ENCODE measurements at places on chromosomes 1 and 21.

DNA sequence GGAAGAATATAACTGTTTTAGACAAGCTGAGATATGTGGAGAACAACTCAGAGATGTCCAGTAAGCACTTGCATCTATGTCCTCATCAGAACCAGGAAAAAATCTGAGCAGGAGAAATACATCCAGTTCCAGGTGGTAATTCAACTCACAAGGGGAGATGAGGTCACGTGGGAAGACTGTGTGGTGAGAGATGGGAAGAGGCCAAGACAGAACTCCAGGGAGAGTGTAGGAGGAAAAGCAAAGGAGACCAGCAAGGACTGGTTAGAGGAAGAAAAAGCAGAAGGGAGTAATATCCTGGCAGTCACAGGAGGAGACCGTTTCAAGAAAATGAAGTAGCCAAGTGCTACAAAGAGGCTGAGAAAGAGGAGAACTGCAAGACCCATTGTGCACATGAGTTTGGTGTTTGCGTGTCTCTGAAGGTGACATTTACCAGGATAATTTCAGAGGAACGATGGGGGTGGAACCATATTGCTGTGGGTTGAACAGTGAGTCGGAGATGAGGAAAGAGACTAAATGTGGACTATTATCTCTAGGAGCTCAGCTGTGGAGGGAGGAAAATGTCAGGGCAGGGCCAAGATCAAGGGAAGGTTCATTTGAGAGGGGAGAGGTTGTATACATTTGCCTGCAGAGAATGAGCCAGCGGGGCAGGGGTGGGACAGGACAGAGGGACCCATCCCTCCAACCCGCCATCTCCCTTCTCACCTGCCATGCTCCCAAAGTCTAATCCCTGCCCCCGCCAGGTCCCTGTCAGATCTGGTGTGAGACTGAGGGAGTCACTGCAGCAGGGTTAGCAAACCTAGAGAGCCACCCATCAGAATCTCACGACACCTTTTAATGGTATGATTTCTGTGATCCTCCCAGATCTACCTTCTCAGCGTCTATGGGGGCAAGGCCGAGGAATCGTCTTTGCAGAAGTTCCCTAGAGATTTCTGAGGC lies 24.9 kb downstream of the SUSD4 start:
- no peak for DNase-seq

DNA sequence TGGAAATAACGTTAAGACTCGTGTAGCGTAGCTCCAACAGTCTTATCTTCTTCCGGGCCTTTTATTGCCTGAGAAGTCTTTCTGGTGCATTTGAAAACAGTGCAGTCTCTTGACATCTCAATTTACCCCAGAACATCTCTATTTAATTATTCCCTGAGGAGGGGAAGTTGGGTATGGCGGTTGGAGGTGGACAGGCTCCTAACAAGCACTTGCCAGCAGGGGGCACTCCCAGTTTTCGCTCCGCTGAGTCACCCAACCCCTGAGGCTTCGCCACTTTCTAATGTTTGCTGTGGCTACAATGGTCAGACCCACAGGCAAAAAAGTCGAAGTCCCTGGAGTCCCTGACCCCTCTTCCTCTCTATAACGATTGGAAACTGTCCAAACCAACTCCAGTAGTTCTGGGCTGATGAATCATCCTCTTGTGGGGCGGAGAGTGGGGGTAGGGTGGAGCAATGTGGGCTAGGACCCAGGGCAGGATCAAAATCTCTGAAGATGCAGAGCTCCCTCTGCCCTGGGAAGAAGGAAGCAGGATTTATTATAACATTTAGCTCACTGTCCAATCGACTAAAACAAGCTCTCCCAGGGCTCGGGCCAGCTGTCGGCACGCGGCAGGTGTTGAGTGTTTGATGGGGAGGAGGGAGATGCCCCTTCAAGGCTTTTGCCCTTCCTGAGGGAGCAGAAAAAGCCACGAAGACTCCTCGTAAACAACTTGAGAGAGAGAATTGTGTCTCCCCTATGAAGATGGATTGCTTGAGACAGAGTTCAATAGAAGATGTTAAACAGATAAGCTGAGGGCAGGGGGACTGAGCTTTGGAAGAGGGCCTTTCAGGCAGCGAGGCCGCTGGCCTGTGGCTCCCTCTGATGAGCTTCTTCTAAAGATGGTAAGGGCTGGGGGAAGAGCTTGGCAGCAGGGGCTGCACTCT lies 85.7 kb downstream of the BRINP2 start:
- DNase-seq = no peak

DNA sequence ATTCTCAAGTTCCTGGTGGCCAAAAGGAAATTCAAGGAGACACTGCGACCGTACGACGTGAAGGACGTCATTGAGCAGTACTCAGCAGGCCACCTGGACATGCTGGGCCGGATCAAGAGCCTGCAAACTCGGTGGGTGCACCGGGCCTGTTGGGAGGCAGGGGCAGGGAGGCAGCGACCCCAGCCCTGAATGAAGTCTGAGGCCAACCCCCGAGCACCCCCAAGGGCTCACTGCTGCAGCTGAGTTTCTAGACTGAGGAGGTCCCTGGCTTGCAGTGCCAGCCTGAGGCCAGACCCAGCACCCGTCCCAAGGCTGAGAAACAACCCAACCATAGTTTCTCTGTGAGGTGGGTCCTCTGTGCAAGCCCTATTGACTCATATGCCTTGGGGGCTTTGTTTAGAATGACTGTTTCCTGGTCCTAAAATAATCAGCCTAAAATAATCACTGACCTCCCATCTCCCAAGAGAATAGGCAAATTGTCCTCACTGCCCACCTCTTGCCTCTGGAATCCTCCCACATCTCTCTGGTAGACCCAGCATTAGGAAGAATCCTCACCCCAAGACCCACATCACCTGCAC lies 27.1 kb downstream of the CITED4 start:
- DNase-seq = no peak

DNA sequence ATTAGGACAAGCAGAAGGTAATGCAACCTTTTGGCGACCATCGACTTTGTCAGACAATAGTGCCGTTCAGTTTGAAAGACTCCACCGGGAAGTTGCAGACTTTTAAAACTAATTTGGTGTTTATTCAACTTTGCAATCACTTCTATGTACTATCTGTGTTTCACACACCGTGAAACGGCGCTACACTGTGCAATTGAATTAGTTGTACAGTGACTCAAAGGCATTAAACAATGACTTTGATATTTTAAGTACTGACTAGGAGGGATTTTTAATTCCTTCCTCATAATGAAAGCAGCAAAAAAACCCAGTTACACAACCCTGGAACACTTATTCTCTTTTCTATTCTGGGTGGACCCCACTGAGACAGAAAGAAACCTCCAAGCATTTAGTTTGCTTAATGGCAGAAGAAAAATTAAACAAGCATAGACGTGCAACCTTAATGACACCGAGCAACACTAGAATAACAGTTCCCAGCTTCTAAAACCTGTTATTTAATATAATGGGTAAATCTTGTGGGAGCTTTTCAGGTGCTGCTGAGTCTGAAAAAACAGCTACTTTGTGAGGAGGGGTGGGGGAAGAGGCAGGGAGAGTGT lies 176.8 kb downstream of the LMO4 start:
- no peak for DNase-seq

GRCh38 chr1:181087400-181087901 lies 1.0 kb upstream of the IER5 start:
- DNase-seq = no peak

DNA sequence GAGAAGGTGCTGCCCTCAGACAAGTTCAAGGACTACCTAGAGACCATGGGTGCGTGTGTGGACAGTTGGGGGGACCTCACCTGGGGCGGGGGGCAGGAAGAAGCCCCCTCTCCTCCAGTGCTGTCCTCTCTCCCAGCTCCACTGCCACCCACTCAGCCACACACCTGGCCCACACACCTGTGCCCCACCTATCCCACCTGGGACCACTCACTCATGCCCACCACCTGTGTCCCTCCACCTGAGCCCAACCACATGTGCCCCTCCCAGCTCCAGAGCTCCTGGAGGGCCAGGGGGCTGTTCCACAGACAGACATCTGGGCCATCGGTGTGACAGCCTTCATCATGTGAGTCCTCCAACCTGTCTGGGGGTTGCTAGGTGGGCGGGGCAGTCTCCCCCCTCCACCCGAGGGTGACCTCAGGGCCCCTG lies 29.0 kb downstream of the TRIM11 start:
- no peak for DNase-seq

- DNase-seq = no peak
Observed at GRCh38 chr1:223341121-223341520, 22.9 kb downstream of the SUSD4 start.

- DNase-seq = no peak
Observed at GRCh38 chr1:55536545-55536865, 321.3 kb upstream of the USP24 start.

- DNase-seq = no peak
Observed at GRCh38 chr1:51504806-51505525, 14.1 kb downstream of the EPS15 start.

GRCh38 chr1:98791498-98791897 lies 130.0 kb downstream of the SNX7 start:
- DNase-seq = no peak

DNA sequence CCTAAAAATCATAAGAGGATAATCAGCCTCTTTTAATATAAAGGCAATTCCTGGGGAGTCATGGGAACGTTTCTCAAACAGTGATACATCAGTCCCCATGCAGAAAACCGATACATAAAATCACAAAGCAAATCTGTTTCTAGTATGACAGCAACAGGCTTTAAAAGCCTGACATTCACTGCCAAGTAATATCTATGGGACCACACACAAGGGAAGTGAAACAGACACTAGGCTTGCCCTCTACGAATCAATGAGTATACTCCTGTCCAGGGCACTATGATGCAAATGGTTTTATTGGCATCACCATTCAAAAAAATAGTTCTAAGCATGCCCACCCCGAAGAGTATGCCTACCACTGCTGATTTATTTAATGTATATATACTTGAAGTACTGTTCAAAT lies 54.4 kb downstream of the TIAM1 start:
- no peak for DNase-seq

GRCh38 chr1:162912061-162912667 lies 51.2 kb upstream of the CCDC190 start:
- DNase-seq = no peak

DNA sequence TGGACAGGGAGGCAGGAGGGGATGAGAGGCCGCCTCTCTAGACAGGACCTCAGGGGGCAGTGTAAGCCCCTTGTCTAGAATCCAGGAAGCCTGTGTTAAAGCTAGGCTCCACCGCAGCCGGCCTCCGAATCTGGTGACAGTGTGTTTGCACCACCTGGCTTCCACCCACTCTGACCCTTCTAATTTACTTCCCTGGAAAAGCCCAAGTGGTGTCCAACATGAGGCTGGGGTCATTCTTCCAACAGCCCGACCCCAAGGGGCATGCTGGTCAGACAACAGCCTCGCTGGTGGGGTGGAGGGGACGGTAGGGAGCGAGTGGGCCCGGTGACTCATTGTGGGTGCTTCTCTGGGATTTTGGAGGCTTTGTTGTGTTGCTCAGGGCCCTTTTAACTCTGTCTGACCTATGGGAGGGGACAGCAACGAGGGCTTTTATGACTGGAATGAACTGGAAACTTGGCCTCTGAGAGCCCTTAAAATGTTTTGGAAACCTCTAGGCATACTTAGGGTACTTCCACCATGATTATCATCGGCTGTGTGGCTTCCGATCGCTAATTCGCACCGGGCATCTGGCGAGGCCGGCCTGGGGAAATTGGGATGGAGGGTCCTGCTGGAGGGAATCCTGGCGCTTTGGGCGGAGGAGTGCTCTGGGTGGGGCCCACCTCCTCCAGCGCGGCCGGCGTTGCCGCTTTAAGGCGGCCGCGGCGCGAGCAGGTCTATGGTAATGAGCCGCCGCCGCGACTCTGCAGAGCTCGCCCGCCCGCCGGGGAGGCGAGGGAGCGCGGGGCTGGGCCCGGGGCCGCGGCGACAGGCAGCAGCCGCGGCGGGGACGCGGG lies at the start of gene CELSR2:
Gene CELSR2 (plus strand): TSS at position 743 of the 833 bp plus-strand sequence. CDS start 541 bp downstream, outside the sequence.
- peak; percentile 48 for DNase-seq

- DNase-seq = no peak
Observed at GRCh38 chr1:201570181-201570885, 31.4 kb downstream of the NAV1 start.

GRCh38 chr1:58979086-58979485 lies 195.2 kb upstream of the JUN start:
- DNase-seq = no peak

DNA sequence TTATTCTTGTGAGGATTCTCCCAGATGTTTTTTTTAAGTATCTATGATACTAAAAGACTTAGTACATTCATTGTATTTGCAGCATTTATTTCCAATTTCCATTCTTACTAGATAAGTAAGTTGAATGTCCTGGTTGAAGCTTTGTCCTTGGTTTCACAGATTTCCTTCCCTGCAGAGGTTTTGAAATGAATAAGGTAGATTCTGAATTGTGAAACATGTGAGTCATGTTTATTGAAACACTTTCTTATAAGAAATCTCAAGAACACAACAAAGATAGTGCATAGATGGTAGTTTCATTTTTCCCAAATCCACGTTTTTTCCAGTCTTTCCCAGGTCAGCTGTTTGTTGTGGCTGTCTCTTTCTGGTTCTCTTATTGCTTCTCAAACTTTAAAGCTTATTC lies 24.8 kb downstream of the GABPA start:
- no peak for DNase-seq

- DNase-seq = no peak
Observed at GRCh38 chr1:37238364-37239224, 204.3 kb upstream of the GRIK3 start.

DNA sequence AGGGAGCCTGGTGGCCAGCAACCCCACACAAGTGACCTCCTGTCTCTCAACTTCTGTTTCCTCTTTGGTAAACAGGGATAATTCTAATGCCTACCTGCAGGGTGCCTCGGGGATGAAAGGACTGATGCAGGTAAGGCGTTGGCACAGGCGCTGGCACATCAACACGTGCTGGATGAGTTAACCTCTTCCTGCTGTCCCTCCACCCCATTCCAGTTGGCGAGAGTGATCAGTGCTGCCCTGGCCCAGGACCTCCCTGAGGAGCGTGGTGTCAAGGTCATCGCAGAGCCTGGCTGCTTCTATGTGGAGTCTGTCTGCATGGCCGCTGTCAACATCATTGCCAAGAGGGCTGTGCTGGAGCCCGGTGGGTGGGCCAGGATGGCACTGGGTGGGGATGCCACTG lies 69.1 kb upstream of the TINAGL1 start:
- no peak for DNase-seq

DNA sequence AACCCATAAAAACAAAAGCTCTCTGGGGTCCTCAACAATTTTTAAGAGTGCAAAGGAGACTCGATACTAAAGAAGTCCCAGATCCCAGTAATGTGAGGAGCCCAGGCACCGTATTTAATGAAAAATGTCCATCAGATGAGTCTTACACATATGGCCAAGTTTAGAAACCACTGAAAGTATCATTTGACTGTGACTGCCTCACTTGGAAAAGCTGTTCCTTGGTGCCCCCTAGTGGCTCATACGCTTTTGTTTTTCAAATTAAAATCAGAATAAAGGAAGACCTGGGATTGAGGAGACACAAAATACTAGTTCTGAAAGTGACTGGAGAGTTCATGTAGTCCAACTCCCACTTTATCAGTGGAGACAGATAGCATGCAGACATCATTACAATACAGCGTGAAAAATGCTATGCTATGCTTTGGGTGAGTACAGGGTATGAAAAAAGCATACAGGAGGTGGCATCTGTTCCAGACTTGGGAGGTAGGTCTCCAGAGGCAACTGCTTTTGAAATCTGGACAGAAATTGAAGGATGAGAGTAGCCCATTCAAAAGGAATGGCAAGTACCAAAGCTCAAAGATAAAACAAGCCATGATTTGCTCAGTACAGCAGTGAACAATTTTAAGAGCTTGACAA lies 33.8 kb downstream of the GDAP2 start:
- peak; percentile 55 for DNase-seq

Data from CD4-positive, alpha-beta T cell treated with Interleukin-15 for 4 hours (primary cell).